H1 (cell line): ENCODE measurements at places on chromosomes 2 and 18. TPM values are rescaled to one million over a fixed set of nuclear protein-coding genes. Genes with fewer than 3 reads are reported as not detected.

FAM237A gene
- not detected in 2 replicates for total RNA-seq

GRCh38 chr2:112886291-112886690 is 24.7 kb upstream of the IL37 start:
- H3K4me1 ChIP-seq: no peaks in the 10 kb centered on the region
- no peak overlapping the region for H3K4me3 ChIP-seq
- H3K27me3 ChIP-seq: no peaks in the 10 kb centered on the region
- no peaks in the 10 kb centered on the region for H3K36me3 ChIP-seq
- DNase-seq: no peak

SNORC gene
- total RNA-seq: 1.6 and 2.1 TPM in 2 replicates

- H3K4me3 ChIP-seq: no peak overlapping the region
- H3K36me3 ChIP-seq: no peaks in the 10 kb centered on the region
- no peaks in the 10 kb centered on the region for H3K4me1 ChIP-seq
- no peaks in the 10 kb centered on the region for H3K27me3 ChIP-seq
- DNase-seq: no peak
- H3K27ac ChIP-seq: no peak overlapping the region
Measured at GRCh38 chr2:195477248-195477995, 179.6 kb upstream of the SLC39A10 start.

DNA sequence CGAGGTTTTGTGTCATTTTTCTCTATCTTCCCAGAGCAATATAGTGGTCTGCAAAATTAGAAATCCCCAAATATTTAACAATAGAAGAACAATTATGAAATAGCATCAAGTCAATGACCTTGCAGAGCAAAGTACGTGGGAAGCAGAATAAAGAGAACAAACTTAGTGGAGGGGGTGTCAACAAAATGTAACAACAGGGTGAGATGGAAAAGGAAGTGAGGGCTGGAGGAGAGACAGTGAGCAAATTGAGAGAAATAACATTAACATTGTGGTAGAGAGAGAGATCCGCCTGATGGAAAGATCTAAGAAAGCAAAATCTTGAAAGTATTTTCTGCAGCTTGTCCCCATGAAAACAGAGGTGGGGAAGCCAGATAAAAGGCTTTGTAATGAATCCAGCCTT is 23.4 kb downstream of the ARHGAP15 start:
- no peak for DNase-seq
- H3K4me1 ChIP-seq: no peaks in the 10 kb centered on the region
- no peaks in the 10 kb centered on the region for H3K27me3 ChIP-seq
- H3K36me3 ChIP-seq: no peaks in the 10 kb centered on the region
- H3K4me3 ChIP-seq: no peak overlapping the region
